Esophagus muscularis mucosa (tissue), 4 donors: ENCODE measurements at places on chromosomes 6 and 20. TPM values are rescaled to one million over a fixed set of nuclear protein-coding genes. Genes with fewer than 3 reads are reported as not detected.

GRCh38 chr6:125868678-125869395 is 78.1 kb downstream of the NCOA7 start:
- DNase-seq: no peak

The MLN gene
- not detected for total RNA-seq

- no peak for DNase-seq
These were observed 177.5 kb downstream of the CDC5L start for GRCh38 chr6:44564906-44565524.

DNA sequence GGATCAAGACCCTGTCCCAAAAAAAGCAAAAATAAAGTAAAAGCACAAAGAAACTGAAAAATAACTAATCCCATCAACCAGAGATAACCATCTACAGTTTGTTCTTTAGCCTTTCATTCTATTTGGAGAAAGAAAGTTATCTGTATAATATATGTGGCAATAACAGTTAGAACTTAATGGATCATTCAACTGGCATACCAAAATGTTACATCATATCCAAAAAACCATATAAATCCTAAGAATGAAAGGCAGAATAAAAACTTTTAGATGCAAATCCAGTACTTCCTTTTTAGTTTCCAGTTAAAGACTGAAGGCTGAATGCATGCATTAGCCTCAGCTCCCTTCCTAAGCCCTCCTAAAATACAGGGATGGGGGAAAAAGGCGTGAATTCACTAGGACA is 25.2 kb downstream of the ILRUN start:
- DNase-seq: no peak

DNA sequence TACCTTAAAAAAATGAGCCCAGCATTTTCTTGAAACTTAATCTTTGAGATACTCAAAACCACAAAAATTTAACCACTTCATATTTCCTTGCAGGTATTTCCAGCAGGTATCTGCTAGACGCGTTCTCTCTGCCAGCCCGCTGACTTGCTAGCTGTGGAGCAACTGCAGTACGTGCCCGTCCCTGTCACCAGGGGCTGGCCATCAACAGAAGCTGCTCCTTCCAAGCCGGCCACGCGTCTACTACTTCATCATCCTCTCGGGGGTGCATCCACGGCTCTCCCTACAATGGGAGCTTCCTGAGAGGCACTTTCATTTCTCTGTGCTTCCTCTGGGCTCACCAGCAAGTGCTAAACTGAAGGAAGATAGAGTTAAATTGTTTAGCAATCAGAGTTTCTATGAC is 132.4 kb downstream of the DTNBP1 start:
- no peak for DNase-seq

The TRMT6 gene
- 13.4 TPM for total RNA-seq

The FNDC1 gene
- 11.2 TPM for total RNA-seq

The UFL1 gene
- 24.5 TPM for total RNA-seq

DNA sequence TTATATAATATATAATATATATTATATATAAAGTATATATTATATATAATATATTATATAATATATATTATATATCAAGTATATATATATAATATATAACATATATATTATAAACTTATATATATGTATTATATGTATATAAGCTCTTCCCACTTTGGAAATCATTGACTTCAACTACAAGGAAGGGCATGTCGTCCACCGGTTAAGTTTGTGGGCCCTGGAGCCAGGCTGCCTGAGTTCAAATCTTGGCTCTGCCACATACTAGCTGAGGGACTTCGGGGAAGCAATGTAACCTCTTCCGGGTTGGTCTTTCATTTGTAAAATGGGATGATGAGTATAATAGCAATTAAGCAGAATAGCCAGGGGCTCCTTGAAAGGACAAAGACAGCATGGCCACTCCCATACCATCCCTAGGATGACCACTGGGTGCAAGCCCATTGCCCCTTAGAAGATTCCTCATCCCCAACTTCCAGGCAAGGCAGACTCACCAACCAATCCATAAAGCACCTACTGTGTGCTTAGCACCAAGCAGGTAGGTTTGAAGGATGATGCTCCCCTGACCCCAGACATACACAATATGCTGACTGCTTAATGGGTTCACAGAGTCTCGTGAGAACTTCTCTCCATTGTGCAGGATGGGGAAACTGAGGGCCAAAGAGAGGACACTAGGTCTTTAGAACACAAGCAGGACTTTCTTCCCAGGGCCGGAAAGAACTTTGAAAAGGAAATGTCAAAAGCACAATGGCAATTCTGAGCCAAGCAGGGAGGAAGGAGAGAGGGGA is 163.2 kb downstream of the MRPL14 start:
- DNase-seq: no peak

- no peak for DNase-seq
These were observed 69.2 kb upstream of the CCN6 start for GRCh38 chr6:111984516-111985201.

DNA sequence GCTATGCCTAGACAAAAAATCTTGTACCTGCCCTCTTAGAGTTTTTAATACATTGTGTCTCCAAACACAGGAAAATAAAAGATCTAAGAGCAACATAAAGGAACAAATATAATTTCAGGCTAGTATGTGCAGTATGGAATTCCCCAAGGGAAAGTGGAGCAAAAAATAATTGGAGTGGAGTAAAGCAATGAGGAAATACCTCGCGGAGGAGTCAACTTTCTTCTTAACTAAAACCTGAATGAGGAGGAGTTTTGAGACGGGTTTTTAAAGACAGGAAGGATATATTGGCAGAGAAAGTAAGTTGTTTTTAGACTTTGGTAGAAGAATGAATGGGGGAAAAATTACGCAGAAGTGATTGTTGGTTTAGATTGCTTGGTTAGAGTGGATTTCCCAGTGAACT is 14.0 kb downstream of the HIVEP1 start:
- DNase-seq: no peak

- DNase-seq: no peak
These were observed 14.3 kb downstream of the STX7 start for GRCh38 chr6:132498638-132499037.
